Stomach (tissue), 19 donors: ENCODE measurements at places on chromosomes 13 and 19. TPM values are rescaled to one million over a fixed set of nuclear protein-coding genes. Genes with fewer than 3 reads are reported as not detected.
A peak's percentile ranks its signal among the peaks of the same experiment; 100 is the strongest.

The FPR2 gene
- total RNA-seq: 1.7 TPM

The SHD gene
- not detected for total RNA-seq

GRCh38 chr19:29285878-29286277 lies 72.9 kb upstream of the UQCRFS1 start:
- no peaks in the 10 kb centered on the region for H3K27me3 ChIP-seq
- H3K4me3 ChIP-seq: no peak overlapping the region
- H3K4me1 ChIP-seq: no peaks in the 10 kb centered on the region
- no peak for DNase-seq
- no peaks in the 10 kb centered on the region for H3K36me3 ChIP-seq
- H3K27ac ChIP-seq: no peak overlapping the region

The SRRM5 gene
- not detected for total RNA-seq

- no peaks in the 10 kb centered on the region for H3K36me3 ChIP-seq
- no peaks in the 10 kb centered on the region for H3K4me1 ChIP-seq
- H3K27me3 ChIP-seq: no peaks in the 10 kb centered on the region
- DNase-seq: no peak
Observed at GRCh38 chr19:33345163-33345562, 28.3 kb upstream of the CEBPG start.

GRCh38 chr13:98525456-98526181 lies 51.3 kb downstream of the STK24 start:
- H3K36me3 ChIP-seq: no peaks in the 10 kb centered on the region
- peaks cover 94% of the 10 kb centered on the region for H3K4me1 ChIP-seq
- no peak for DNase-seq
- H3K4me3 ChIP-seq: no peak overlapping the region

The DZIP1 gene
- 20.4 TPM for total RNA-seq

DNA sequence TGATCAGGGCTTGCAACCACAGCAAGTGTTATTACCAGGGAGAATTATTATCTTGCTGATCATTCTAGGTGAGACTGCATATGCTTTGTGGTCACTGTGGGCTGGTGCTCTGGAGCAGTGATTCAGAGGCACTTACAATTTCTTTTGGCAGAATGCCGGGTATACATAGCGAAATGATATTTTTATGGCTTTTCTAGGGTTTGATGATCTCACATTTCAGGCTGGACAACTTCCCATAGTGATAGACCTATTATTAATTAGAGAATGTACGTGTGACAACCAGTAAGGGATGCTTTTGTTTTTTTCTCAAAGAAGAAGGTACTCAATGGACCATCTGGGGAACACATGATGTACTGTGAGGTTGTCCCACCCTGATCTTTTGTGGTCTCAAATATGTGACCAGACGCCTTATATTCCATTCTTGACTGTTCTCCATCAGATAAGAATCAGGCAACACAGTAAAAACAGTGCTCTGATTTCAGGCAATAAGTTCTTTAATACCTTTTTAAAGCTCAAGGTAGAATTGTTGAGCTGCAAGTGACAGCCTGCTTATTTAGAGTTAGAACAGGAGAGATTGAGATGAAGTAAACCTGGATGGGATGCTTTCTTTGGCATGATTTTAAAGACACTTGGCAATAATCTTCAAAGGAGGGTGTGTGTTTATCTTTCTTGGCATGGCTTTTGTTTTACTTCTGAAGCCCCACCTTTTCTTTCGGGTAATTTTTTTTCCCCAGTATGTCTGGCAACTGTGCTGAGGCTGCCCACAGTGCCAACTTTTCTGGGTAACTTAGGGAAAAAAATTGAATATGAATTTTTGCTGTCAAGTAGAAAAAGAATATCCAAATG lies 27.4 kb upstream of the SCEL start:
- H3K27me3 ChIP-seq: no peaks in the 10 kb centered on the region
- no peaks in the 10 kb centered on the region for H3K36me3 ChIP-seq
- H3K4me1 ChIP-seq: no peaks in the 10 kb centered on the region

The ZIM2 gene
- total RNA-seq: not detected

GRCh38 chr13:72104656-72105180 lies 237.7 kb upstream of the DACH1 start:
- H3K4me3 ChIP-seq: no peak overlapping the region
- H3K4me1 ChIP-seq: no peaks in the 10 kb centered on the region
- no peak for DNase-seq

GRCh38 chr19:13214036-13214730 lies 64.0 kb downstream of the IER2 start:
- no peak for DNase-seq
- no peak overlapping the region for H3K4me3 ChIP-seq
- H3K27ac ChIP-seq: no peak overlapping the region
- no peaks in the 10 kb centered on the region for H3K36me3 ChIP-seq
- no peaks in the 10 kb centered on the region for H3K27me3 ChIP-seq
- peaks cover 3% of the 10 kb centered on the region for H3K4me1 ChIP-seq

DNA sequence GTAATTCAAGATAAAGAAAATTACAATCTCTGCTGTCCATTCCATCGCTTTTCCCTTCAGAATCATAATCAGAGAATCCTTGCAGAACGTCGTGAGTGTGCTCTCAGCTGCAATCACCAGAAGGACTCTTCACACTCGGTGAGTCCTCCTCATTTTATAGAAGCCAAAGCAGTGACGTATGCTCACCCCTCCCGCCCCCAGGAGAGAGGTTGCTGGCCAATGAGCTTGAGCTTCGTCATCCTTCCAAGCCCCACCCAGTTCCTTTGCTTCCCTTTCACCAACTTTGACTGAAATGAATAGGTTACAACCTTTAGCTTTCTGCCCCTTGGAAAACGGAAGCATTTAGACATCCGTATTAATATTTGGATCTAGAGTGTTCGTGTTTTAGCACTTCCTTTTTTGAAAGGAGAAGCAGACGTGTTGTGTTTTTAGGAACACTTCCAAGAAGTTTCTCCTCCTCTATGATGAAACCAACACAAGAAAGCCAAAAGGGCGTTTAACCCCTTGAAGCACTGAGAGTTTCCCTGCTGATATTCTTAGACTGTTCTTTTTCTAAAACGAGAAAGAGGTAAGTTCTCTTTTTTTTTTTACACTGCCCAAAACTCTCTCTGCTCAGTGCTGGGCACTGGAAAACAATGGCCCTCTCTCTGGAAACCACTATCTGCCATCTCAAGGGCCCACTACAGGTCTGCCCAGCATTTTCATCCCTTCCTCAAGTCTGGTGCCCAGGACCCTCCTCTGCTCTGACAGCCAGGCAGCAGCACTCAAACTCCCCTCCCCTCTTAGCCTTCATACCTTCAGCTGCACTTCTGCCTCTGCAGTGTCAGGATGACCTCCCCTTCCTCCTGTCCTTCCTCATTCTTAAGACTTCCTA lies 44.3 kb upstream of the CEACAM21 start:
- H3K27ac ChIP-seq: peak overlapping the region; percentile 69
- H3K27me3 ChIP-seq: no peaks in the 10 kb centered on the region
- peak; percentile 64 for DNase-seq

- H3K27ac ChIP-seq: no peak overlapping the region
- peaks cover 7% of the 10 kb centered on the region for H3K36me3 ChIP-seq
- DNase-seq: no peak
- peaks cover 2% of the 10 kb centered on the region for H3K4me1 ChIP-seq
Observed at GRCh38 chr13:45137526-45137925, 17.2 kb downstream of the GTF2F2 start.

DNA sequence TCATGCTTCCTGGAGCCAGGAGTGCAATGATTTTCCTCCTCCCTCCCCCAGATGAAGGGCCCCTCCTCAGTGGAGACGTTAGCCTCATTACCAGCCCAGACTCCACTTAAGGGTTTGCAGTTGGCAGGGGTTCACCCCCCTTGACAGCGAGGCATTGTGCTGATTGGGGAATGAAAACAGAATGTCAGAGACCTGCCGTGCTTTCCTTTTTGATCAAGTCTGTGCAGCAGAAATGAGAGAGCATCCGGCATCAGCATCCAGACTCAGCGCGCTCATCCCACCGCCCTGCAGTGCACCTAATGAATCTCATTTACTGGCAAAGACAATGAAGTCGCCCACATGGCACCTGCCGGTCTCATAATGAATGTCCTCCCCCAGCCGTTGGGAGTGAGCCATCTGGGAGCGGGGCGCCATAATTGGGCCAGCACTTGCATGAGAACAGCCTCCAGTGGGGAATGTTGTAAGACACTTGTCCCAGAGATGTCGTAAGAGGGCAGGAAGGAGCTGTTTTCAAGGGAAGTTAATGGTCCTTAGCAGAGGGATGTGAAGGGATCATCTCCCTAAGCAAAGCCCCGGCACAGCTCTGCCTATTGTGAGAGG lies 98.3 kb upstream of the UQCRFS1 start:
- no peaks in the 10 kb centered on the region for H3K4me1 ChIP-seq
- no peaks in the 10 kb centered on the region for H3K27me3 ChIP-seq
- no peak overlapping the region for H3K4me3 ChIP-seq
- DNase-seq: no peak

GRCh38 chr19:2747349-2747748 lies 7.5 kb upstream of the SLC39A3 start:
- peaks cover 5% of the 10 kb centered on the region for H3K4me1 ChIP-seq
- no peaks in the 10 kb centered on the region for H3K27me3 ChIP-seq
- no peaks in the 10 kb centered on the region for H3K36me3 ChIP-seq
- no peak for DNase-seq

The GNG7 gene
- total RNA-seq: 0.58 TPM

DNA sequence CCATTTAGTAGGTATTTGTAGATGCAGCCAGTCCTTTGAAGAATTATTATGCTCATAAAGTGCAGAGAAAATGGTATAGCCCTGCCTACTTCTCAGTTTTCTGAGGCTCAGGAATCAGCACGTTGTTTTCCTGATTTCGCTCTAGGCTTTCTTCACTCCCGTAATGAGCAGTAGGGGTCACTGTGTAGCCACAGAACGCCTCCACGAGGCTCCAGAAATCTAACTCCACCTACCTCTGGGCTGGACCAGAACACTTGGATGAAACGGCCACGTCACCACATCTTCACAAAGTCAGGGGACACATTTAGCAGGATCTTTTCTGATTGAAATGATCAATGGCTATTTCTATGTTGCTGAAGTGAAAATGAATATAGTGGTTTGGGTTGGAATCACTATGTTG lies 49.8 kb upstream of the GTF3A start:
- H3K36me3 ChIP-seq: no peaks in the 10 kb centered on the region
- H3K27ac ChIP-seq: no peak overlapping the region
- H3K4me1 ChIP-seq: peaks cover 5% of the 10 kb centered on the region
- no peaks in the 10 kb centered on the region for H3K27me3 ChIP-seq

DNA sequence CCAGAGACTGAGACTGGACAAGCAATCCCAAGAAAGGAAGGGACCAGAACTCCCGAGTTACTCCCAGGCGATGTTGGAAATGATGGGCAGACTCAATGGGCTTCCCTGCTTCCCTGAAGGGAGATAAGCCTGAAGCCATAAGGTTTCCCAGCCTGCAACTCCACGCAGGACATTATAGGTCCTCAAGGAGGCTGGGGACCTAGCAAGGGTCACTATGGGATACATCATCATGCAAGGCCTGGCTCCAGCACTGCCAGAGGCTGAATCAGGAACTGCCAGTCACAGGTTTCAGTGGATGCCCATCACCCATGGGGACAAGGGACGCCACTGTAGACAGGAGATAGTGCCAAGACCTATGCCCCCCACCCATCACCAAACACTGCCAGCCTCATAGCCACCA lies 338.7 kb downstream of the IRS2 start:
- no peak overlapping the region for H3K4me3 ChIP-seq
- H3K27me3 ChIP-seq: no peaks in the 10 kb centered on the region

DNA sequence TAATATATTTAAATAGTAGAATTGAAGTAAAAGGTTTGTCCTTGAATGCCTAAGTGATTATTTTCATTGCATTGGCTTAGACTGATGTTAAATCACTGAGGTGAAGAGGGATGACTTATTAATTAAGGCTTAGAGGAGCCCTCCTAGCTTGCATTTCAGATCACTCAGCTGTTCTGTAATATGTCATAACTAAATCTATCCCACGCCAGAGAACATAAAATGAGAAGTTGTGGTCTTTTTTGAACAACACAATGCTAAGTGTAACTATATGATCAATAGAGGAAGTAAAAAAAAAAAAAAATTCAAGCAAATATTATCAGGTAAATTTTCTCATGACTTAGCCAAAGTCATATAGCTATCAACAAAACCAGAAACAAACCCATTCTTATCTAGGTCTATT lies 752.2 kb downstream of the GPC5 start:
- no peaks in the 10 kb centered on the region for H3K4me1 ChIP-seq

DNA sequence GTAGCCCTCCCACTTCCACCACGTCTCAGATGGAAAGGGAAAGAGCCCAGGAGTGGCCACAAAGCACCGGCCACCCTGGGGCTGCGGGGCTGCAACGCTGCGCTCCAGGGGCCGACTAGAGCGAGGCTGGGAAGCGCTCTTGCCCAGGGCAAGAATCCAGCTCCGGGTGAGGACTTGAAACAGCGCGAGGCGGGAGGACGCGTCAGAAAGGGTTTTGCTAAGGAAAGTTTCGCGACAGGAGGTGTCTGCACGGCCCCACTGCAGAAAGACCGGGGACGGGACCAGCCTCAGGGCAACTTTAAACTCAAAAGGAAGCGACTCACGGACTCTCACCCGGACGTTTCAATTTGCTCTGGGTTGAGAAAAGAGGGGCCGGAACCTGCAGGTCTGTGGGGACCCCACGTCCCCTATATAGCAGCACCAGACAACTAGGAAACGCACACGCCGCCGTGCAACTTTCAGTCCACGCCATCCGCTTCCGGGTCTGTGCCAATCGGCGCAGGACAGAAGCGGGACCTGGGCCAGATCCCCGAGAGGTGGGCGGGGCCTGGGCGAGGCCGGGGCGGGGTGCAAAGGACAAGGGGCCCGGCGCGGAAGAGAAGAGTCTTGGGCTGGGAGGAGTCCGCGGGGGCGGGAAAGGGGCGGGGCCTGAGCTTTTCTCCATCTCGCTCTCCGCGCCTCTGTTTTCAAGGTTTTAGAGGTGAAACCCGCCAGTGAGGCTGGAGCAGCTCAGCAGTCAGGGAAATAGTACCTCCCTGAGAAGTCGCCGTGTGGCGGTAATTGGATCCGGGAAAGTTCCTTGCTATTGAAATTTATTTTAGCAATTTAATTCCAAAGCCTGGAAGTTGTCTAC lies at the start of gene ZNF816:
Gene ZNF816 (minus strand): TSS at position 488 of the 853 bp plus-strand sequence. CDS start 6,792 bp downstream, outside the sequence.
- H3K4me1 ChIP-seq: peaks cover 7% of the 10 kb centered on the region
- peaks cover 13% of the 10 kb centered on the region for H3K36me3 ChIP-seq
- peak within 1 kb of the TSS; percentile 77 for H3K4me3 ChIP-seq

GRCh38 chr13:95233026-95233635 lies 68.1 kb downstream of the ABCC4 start:
- no peak overlapping the region for H3K27ac ChIP-seq
- no peak for DNase-seq
- no peak overlapping the region for H3K4me3 ChIP-seq
- H3K36me3 ChIP-seq: no peaks in the 10 kb centered on the region
- H3K4me1 ChIP-seq: peaks cover 9% of the 10 kb centered on the region

DNA sequence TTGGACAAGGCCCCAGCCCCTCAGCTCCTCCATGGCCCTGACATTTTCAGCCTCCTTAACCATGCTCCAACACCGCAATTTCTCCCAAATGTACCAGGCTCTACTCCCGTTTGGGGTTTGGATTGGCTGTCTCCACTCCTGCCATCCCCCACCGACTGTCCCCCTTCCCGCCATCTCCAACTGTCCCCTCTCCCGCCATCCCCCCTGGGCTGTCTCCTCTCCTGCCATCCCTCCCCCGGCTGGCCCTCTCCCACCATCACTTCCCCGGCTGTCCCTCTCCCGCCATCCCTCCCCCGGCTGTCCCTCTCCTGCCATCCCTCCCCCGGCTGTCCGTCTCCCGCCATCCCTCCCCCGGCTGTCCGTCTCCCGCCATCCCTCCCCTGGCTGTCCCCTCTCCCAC lies 5.4 kb downstream of the BCAT2 start:
- no peaks in the 10 kb centered on the region for H3K27me3 ChIP-seq
- H3K4me1 ChIP-seq: peaks cover 44% of the 10 kb centered on the region
- no peak for DNase-seq
